GM23248 (cell line): ENCODE measurements at places on chromosomes 4 and X. TPM values are rescaled to one million over a fixed set of nuclear protein-coding genes. Genes with fewer than 3 reads are reported as not detected.
A peak's percentile ranks its signal among the peaks of the same experiment; 100 is the strongest.

Gene SLC2A9
- 0.25 and 2.8 TPM in 2 replicates for total RNA-seq

Gene PRRG3
- not detected in 2 replicates for total RNA-seq

Gene ALB
- not detected in 2 replicates for total RNA-seq

Gene PSAPL1
- not detected in 2 replicates for total RNA-seq

Gene ARHGAP36
- not detected in 2 replicates for total RNA-seq

Gene F8A2
- not detected in 2 replicates for total RNA-seq

Gene FAM9C
- not detected in 2 replicates for total RNA-seq

Gene POU3F4
- not detected in 2 replicates for total RNA-seq

Gene CSAG2
- total RNA-seq: not detected in 2 replicates

- DNase-seq: peak; percentile 7
These were observed 22.2 kb downstream of the BOD1L1 start for GRCh38 chr4:13605330-13605729.

DNA sequence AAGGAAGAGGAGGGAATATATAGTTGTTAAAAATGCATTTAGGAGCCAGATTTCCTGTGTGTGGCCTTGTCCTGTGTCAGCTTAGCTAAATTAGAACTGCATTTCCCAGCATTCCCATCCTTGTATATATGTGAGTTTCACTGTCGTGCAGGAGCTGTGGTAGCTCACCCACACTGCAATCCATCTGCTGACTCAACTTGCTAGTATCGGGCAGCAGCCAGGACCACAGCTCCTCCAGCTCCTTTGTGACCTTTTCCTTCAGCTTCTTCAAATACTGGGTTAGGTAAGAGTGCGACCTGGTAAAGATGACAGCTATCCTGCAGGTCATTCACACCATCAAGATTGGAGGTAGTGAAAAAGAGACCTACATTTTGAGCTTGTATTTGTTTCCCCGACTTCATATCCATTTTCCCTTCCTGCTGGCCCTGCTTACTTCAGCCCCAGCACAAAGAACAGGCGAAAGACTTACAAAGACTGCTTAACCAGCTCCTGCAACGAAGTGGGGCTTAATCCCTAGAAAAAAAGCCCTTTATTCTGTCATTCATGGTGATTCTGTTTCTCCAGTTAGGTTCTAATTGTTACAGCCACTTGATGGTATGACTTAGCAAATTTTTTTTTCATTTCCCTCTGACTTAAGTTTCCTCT is 11.4 kb downstream of the ASIC5 start:
- DNase-seq: peak; percentile 65

DNA sequence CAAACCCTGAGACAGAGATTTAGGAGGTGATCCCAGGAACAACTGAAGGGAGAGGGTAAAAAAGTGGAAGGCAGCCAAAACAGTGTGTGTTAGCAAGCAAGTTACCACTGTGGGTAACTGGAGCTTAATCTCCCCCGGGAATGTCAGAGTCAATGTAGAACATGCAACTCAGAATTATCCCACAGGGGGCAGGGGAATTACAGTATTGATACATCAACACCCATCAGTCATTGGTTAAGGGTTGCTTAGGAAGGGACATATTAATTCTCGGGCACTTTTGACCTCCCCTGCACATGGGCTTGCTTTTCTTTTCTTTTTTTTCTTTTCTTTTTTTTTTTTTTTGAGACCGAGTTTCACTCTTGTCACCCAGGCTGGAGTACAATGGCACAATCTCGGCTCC is 29.3 kb downstream of the CXorf58 start:
- peak; percentile 10 for DNase-seq

- DNase-seq: no peak
These were observed 1330.6 kb upstream of the ADGRL3 start for GRCh38 chr4:59869559-59869958.

DNA sequence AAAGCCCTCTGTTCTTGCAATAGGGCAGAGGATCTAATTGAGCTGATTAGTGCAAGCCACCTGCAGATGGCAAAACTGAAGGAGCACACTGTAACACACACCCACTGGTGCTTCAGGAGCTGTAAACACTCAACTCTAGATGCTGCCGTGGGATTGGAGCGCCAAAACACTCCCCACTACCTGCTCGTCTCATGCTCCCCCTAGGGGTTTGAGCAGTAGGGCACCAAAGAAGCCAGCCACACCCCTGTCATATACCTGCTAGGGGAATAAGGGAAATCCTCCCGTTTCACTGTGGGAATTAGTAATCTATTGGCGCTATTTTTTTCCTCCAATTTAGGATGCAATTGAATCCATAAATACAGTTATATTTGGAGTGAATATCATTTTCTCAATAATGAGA is 360.2 kb downstream of the GLUD2 start:
- no peak for DNase-seq

GRCh38 chr4:98343626-98344025 is 82.4 kb downstream of the RAP1GDS1 start:
- DNase-seq: peak; percentile 11

DNA sequence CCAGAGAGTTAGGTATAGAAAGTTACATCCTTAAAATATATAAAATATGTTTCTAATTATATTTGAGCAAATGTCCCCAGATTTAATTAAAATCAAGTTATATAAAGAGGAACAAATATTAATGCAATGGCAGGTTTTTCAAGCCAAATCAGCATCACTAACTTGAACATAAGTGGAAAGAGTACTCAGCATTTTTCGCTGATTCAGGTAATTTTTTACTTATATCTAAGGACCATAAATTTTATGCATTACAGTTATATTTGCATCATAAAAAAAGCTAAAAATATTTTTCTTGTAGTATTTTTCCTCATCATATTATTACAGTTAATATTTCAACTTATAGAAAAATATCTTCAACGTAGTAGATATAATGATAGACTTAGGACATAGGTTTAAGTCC is 1047.4 kb downstream of the FAM133A start:
- DNase-seq: no peak

- DNase-seq: no peak
These were observed 38.8 kb downstream of the MTM1 start for GRCh38 chrX:150607201-150607600.

GRCh38 chr4:8649631-8650361 is 57.2 kb downstream of the CPZ start:
- no peak for DNase-seq

DNA sequence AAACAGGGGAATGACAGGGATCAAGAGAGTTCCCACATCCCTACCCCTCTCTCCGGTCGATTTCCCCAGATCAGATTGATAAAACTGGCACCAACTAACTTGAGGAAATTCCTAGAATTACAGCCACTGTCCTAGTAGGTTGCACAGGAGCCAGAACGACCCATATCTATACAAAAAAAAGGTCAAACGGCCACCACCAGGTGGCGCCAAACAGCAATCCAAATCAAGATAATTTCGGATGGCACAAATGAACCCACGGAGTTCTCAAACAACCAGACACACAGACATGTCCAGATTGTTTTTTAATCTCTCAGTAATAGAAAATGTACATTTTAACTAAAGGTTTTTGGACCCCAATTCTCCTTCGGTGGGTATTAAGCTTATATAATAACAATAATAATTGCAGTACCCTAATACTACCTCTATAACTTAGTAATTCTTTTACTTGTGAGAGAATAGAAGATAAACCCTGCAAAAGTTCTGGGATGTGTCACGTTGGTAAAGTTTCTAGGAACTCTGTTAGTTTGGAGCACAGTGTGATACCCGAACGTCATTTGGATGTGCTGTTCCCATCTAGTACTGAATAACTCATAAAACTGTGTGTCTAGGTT is 212.6 kb downstream of the SPOCK3 start:
- peak; percentile 60 for DNase-seq

GRCh38 chr4:78687818-78688217 is 88.3 kb upstream of the BMP2K start:
- DNase-seq: no peak

DNA sequence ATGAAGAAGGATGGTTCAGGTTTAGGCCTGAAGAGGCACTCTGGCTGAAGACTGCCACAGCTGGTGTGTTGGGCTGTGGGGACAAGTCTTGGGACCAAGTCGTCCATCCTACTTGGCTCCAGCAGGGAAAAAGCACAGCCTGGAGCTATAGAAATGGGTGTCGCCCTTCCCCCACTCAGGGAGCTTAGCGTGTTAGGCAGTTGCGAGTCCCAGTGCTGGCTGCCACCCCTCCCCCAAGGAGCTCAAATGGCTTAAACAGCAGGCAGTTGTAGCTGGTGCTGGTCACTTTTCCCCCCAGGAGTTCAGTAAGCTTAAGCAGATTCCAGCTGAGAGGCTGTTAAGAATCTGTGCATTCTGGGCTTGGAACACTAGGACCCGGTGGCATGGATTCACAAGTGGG is 319.5 kb upstream of the POF1B start:
- DNase-seq: no peak

DNA sequence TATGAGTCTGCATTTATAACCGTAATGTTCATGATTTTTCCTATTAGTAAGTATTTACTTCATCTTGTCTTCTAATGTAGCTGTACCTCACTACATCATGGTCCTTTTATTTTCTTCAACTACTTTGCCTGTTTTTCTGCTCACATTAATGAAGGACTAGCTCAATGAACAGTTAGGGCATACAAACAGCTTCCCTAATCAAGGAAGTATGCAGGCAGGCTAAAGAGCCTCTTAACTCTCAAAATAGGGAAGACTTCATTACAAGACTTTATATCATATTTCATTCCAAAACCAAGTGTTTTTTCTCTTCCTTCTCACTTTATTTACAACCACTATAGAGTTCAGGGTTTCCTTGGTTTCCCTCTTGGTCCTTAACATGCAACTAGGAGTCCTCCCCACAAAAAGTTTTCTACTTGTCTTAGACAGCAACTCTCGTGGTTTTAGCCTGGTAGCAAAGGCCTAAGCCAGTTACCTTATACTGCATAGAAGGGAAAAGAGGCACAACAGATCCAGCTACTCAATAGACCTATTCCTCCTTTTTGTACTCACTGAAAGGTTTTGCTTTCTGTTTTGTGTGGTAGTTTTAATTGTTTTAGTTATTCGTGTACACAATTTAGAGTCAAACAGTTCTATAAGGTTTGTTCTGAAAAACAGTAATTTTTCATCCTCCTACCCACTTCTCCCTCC is 40.8 kb downstream of the SMIM14 start:
- DNase-seq: no peak

DNA sequence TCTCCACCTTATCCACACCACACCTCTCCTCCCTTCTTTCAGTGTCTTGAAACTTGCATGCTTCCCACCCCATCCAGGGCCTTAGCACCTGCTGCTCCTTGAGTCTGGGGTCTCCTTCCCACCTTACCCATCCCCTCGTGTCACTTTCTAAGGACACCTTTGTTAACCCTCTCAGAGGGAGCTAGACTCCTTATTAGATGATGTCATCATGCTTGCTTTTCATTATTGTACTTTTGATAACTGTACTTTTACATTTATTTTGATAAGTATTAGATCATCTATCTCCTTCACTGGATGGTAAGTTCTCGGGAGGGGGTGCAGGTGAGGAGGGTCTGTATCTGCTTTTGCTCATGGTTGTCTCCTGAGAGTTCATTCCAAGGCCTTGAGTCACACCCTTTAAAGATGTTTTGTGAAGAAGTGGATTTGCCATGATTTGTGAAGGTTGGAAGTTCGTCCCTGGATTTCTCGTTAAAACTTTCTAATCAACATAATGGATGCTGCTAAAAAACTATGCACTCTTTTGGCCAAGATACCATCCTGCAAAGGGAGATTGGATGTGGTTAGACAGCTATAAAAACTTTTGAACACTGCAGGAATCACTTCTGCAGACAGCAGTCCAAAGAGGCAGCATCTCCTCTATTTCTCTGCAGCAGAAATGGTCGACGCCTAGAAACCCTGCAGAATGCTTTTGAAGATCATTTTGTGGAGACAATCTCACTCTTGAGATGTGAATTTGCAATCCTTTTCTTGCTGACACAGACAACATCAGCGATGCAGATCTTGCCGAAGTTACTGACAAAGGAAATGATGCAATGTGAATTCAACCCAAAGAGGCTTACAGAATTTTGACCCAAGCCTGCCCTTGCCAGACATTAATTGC is 69.6 kb downstream of the ENPP6 start:
- DNase-seq: peak; percentile 15

DNA sequence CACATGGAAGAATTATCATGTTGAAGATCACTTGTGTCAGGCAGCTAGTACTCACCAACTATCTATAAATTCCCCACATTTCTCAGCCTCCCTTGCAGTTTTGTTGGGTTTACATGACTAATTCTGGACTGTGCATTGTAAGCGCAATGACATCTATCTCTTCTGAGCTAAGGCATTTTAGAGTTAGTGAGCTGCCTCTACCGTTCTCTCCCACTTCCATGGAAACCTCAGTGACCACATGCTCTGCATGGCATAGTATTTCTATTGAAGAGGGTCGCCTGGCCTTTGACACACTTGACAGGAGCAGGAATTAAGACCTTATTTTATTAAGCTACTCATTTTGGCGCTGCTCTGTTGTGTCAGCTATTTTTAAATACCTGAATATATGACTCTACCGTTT is 67.5 kb upstream of the NPY2R start:
- DNase-seq: no peak

GRCh38 chr4:172813359-172813923 is 355.2 kb upstream of the GALNT7 start:
- DNase-seq: no peak

DNA sequence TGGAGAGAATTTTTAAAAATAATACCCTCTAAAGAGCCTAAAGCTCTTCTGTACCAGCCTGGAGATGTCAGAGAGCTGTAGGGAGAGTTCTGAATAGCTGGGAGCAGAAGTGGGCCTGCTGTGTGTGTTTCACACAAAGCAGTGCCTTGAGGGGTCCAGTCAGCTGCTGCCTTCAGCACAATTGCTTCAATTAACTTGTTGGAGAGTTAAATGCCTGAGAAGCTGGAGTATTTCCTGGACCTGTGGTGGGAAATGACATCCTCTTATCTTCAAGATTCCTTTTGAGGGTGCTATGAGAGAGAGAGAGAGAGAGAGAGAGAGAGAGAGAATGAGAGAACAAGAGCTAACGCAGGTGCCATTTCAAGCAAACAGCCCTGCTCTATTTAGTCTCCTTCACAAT is 96.2 kb upstream of the IL1RAPL2 start:
- no peak for DNase-seq

DNA sequence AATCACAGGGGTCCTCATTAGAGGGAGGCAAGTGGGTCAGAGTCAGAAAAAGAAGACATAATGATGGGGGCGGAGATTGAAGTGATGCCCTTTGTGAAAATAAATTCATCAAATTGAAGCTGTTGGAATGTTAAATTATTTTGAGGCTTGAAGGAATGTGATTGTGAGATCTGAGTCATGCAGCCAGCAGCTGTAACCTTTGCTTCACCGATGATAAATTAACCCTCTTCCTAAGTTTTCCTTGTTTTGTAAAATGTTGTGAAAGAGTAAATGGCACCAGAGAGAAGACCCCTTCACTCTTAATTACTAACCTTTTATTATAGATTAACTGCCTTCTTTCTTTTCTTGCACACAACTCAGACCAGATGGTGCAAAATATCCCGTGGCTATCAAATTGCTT is 47.7 kb upstream of the FAM9A start:
- DNase-seq: peak; percentile 39

GRCh38 chr4:155668707-155669220 is 2.1 kb downstream of the GUCY1A1 start:
- DNase-seq: no peak

- DNase-seq: peak; percentile 55
These were observed 83.6 kb downstream of the NBDY start for GRCh38 chrX:56812515-56813105.

GRCh38 chr4:7218686-7219085 is 26.3 kb downstream of the SORCS2 start:
- no peak for DNase-seq

GRCh38 chrX:50671661-50672060 is 142.3 kb downstream of the SHROOM4 start:
- DNase-seq: no peak
